ENCODE measurements at places on chromosomes 3 and 15.

DNA sequence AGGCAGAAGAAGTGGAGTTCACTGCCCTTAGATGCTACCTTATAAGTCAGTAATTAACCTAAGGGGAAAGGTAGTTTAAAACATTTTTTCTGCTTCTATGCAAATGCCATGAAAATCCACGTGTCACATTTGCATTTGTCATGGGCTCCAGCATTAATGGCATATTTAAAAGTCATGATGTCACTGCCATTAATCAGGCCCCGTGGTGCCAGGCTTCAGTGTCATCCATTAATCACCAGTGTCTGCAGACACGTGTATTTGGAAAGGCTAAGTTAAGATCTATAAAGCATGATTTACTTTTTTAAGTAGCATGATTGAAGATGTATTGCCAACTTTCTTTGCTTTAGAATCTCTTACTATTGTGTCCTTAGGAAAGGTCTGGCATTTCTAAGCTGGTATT, 857.8 kb downstream of the TUSC7 start:
- no peak for DNase-seq

- no peak for DNase-seq
Observed at GRCh38 chr3:34988296-34988695, 651.0 kb upstream of the ARPP21 start.

DNA sequence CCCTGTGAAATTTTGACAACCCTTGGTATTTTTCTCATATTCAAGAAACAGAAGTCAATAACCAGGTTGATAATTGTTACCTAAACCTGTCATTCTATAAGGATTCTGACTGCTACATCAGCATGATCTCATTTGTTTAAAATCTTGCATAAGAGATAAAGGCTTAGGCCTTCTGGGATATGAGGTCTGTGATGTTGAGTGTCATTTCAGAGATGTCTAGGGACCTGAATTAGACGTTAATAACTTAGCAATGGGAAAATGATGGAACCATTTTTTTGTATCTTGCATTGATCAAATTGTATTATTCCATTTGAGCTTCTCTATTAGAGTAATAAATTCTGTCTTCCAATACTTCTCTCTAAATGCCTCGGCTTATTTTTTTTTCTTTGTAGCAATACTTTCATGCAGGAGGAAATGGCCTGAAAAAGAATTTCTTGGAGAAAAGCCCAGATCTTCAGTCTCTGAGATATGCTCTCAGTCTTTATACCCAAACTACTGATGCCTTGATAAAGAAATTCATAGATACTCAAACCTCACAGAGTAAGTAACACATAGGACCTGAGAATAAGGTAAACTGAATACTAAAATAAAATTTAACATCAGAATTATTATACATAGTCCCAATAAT, 589.3 kb downstream of the UNC13C start:
- no peak for DNase-seq

GRCh38 chr3:66029014-66029413, 9.7 kb downstream of the MAGI1 start:
- DNase-seq = no peak
